T follicular helper cell (primary cell): ENCODE measurements at places on chromosomes 5 and 9.
A peak's percentile ranks its signal among the peaks of the same experiment; 100 is the strongest.

- DNase-seq = no peak
These were observed 187.5 kb upstream of the NR4A3 start for GRCh38 chr9:99634186-99634585.

- no peak for DNase-seq
These were observed 235.4 kb upstream of the RIOK2 start for GRCh38 chr5:97418462-97418861.

DNA sequence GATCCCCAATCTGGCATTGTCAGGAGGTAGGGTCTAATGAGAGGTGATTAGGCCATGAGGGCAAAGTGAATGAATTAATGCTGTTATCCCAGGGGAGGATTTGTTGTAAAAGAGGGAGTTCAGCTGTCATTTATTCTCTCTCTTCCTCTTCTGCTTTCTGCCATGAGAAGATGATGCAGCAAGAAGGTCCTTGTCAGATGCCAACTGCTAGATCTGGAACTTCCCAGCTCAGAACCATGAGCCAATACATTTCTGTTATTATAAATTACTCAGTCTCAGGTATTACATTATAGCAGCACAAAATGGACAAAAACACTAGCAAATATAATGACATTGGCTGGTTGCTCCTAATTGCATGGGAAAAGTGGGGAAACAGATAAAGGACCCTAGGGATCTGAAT lies 15.6 kb upstream of the BICD2 start:
- no peak for DNase-seq

GRCh38 chr5:175654807-175655206 lies 3.1 kb upstream of the HRH2 start:
- no peak for DNase-seq

DNA sequence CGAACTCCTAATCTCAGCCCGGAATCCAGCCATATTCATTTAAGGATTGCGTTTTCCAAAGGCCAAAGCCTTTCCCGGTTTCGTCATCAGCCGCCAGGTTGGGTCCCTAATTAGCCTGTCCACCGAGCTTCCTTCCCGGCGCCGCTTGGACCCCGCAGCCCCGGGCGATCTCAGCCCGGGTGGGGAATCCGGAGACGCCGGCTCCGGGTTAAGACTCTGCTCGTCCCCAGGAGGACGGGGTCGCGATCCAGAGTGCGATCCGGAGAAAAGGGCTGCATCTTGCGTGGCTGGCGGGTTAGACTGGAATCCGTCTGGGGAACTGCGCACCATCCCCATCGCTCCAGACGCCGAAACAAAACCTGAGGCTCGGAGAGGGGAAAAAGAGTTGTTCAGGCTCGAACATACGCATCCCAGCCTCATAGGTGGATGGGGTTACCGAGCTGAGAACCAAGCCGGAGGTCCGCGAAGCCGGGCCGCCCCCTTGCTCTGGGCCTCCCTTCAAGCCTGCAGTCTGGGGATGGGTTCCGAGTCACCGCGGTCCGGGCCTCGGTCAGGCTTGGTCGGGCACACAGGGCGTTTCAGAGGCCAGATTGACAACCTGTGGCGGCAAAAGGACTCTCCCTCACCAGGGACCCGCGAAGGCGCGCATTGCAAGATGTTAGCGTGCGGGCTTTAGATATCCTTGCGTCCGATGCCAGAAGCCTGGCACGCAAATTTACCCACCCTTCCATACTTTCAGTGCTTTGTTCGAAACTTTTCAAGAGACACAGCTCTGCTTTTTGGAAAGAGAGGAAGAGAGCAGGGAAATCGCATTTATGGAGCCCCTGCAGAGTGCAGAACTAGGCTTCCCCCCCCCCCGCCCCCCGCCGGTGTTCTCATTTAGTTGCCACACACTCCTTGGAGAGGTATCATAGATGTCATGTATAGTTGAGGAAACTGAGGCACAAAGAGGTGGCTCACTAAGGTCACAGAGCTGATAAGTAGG lies 7.9 kb downstream of the MSX2 start:
- DNase-seq = no peak

- no peak for DNase-seq
These were observed 46.0 kb downstream of the SHB start for GRCh38 chr9:38022995-38023394.

GRCh38 chr5:33834334-33834733 lies 57.5 kb downstream of the ADAMTS12 start:
- no peak for DNase-seq

GRCh38 chr9:4879115-4879558 lies 86.4 kb downstream of the RCL1 start:
- DNase-seq = no peak

GRCh38 chr9:137632230-137633161 lies 13.7 kb downstream of the EHMT1 start:
- no peak for DNase-seq

DNA sequence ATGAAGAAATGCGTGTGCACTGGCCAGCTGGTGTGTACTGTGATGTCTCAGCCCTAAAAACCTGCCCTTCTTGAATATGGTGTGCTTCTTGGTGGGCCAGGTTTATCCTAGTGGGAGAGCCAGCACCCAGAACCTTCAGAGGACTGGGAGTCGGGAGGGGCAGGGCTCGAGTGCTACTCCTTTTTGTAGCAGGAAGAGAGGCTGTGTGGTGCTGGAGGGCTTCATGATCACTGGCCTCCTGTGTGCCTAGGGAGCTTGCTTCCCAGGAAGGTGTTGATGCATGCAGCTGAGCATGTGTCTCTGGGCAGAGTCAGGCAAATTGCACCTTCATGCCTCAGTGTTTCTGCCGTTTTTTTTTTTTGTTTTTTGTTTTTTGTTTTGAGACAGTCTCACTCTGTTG lies 20.0 kb downstream of the PHF2 start:
- DNase-seq = no peak

DNA sequence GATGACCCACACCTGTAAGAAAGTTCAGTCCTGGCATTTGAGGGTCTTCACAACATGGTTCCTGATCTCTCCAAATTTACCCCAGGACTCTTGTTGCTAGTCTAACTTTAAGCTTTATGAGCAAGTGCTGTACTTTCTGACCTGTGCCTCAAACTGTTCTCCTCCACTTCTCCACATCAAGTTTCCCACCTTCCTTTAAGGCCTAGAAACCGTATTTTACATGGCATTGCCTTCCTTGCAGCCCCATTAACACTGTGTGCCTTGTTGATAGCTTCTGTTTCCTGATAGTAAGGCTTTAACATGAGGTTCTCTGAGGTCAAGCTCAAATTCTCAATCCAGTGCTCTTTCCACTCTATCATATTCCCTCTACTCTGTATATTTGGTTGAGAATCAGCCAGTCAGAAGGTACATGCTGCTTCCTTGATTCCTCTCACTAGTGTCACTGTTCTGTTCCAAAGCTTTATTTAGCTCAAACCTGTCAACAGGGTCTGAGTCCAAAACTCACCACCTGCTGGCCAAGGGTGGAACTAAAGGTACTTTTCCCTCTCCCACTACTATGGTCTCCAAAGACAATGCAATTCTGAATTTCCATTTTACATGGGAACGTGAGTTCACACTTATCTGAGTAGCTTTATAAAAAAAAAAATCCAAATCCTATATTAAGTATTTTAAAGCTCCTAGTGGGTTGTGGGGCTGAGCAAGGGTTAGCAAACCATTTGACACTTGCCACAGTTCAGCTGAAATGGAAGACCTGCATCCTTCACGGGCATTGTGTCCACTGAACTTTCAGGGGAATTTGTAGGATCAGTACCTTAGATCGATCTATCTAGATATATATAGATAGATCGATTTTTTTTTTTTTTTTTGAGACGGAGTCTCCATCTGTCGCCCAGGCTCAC lies 21.1 kb downstream of the VCP start:
- peak; percentile 26 for DNase-seq

DNA sequence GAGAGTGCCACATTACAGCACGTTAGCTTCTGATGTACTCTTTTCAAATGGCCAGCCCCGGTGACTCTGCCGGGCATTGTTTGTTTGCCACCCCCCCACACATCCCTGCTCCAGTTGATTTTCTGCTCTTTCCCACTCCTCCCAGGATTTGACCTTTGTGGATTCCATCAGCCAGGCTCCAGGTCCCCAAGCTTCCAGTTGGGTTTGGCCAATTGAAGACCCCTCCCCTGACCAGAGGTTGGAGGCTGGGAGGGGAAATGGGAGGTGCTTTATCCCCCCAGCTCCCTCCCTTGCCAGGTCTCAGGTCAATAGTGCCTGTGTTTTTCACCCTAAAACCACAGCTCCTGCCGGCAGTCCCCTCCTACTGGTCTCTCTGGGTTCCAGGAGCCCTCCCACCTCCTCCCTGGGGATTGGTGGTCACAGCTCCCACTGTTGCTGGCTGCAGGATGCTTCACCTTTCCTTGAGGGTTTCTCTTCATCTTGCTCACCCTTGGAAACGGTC lies 34.9 kb downstream of the IRF1 start:
- no peak for DNase-seq

GRCh38 chr5:17991775-17992174 lies 357.5 kb downstream of the TAF11L14 start:
- no peak for DNase-seq

- no peak for DNase-seq
These were observed 143.9 kb upstream of the LHFPL2 start for GRCh38 chr5:78792345-78793055.

- DNase-seq = no peak
These were observed 24.3 kb downstream of the RAD23B start for GRCh38 chr9:107307331-107307730.

DNA sequence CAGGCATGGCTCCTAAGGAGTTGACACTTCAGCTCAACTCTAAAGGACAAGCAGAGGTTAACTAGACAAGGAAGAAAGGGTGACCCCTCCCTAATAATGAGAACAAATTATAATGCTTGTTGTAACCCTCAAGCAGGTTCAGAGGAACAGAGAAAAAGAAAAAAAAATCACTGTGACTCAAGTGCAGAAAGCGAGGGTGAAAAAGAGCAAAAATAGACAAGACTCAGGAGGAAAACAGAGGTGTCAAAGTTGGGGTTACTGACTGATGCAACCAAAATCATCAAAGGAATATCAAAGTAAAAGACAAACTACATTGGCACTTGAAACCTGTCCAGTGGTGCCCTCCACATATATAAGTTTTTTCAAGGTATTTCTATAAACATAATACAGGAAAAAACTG lies 28.4 kb downstream of the FBXW11 start:
- no peak for DNase-seq

GRCh38 chr9:108813951-108814601 lies 41.7 kb downstream of the ACTL7B start:
- DNase-seq = no peak

DNA sequence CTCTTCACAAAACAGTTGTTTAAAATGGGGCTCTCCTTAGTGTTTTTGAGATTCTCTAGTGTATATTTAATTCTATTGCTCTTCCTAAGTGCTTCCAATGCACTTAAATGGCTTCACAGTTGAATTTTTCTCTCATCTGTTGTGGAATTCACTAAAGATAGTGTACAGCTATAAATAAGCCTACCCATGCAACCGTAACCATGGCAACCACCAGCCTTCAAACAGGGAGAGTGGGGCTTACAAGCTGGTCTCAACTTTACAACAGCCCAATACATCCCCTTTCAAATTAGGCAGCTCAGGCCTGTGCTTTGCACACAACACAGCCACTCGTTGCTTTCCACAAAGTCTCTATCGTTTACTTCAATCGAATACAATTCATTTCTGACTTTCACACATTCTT lies 144.0 kb upstream of the PLPPR1 start:
- no peak for DNase-seq

- DNase-seq = no peak
These were observed 57.1 kb upstream of the IZUMO3 start for GRCh38 chr9:24602693-24603352.

DNA sequence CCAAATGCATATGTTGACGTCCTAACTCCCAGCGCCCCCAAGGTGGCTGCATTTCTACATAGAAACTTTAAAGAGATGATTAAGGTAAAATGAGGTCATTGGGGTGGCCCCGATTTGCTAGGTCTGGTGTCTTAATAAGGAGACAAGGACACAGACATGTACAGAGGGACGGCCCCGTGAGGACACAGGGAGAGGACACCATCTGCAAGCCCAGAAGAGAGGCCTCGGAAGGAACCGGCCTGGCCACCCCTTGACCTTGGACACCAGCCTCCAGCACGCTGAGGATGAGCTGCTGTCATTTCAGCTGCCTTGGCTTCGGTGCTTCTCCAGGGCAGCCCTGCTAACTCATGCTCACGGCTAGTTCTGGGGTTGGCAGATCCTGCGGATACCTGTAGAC lies 73.2 kb downstream of the MRPL36 start:
- no peak for DNase-seq

- no peak for DNase-seq
These were observed 36.2 kb downstream of the OTULIN start for GRCh38 chr5:14700478-14701436.

GRCh38 chr5:157767689-157768088 lies 24.2 kb downstream of the LSM11 start:
- no peak for DNase-seq

- no peak for DNase-seq
These were observed 12.8 kb upstream of the PHF19 start for GRCh38 chr9:120889606-120890271.

- no peak for DNase-seq
These were observed 133.3 kb upstream of the TLX3 start for GRCh38 chr5:171175746-171176145.

GRCh38 chr5:54214722-54215121 lies 95.7 kb downstream of the ARL15 start:
- no peak for DNase-seq

DNA sequence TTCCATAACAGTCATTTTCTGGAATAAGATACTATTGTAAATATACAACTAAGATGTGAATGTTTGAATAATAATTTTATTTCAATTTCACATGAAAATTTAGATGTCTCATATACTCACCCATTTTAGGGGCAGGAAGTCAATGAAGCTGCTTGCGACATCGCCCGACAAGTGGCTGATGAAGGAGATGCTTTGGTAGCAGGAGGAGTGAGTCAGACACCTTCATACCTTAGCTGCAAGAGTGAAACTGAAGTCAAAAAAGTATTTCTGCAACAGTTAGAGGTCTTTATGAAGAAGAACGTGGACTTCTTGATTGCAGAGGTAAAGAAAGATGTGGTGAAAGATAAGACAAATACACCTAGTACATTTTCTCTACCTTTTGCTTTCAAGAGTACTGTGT lies 8.6 kb downstream of the BHMT start:
- DNase-seq = no peak

DNA sequence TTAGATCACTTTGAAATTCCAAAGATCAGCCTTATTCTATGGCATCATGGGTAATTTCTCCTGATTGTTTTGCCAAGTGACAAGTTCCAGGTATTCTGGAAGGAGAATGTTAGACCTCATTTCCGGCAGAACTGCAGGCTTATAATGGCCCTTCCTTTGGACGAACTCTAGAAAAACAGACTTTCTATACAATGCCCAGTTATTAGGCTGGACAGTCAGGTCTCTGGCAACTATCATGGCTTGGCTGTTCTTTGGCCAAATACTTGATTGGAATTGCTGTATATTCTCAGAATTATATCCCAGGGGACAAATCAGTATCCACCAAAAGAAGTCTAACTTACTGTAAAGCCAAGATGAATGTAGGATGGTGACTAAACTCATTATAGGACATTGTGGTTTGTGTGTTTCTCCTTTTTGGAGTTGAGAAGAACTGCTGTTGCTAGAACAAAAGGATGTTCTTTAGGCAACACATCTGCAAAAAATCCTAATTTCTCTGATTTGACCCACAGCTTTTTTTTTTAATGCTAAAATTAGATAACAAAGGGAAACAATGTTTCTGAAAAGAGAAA lies 69.0 kb downstream of the ADAMTSL1 start:
- no peak for DNase-seq

- no peak for DNase-seq
These were observed 198.1 kb upstream of the TRPC7 start for GRCh38 chr5:136563489-136563888.
